ENCODE measurements at places on chromosomes 5 and 9.

GRCh38 chr5:82796643-82797416, 280.4 kb downstream of the TMEM167A start:
- DNase-seq, result no peak

- no peak for DNase-seq
Measured at GRCh38 chr9:27181381-27181780, 72.4 kb downstream of the TEK start.

GRCh38 chr9:92775466-92775865, 10.8 kb upstream of the BICD2 start:
- no peak for DNase-seq

DNA sequence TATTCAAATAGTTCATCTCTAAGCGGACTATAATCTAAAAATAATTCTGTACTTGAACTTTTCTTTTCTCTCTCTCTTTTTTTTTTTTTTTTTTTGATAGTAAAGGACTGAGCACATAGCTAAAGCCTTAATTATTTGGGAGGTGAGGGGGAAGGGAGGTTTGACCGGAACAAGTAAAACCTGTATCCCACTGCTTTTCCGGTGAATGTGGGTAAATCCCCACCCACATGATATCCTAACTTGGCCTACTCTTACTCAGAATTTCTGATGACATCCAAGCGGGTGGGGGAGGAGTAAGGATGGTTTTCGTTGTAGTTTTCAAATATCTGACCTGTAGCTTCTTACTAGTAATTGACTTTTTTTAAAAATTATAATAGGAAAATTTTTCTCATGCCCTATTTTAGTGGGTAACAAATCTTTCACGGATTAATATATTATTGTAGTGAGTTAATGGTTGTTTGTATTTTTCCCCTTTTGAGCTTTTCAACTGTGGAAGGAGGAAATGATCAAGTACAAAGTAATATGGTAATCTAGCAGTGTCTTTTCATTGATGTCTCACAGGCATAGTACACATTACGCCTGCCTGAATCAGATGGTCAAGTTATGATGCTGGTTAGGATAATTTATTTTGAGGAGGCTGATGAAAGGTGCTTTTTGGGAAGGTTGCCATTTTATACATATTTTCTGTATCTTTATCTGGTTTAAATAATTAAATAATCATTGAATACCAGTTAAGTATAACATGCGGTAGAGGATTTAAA, 2.2 kb upstream of the ELL2 start:
- no peak for DNase-seq

GRCh38 chr5:17910318-17910717, 276.1 kb downstream of the TAF11L14 start:
- DNase-seq, result no peak
